Activated naive CD4-positive, alpha-beta T cell treated with anti-CD3 and anti-CD28 coated beads, Interleukin-2, amount 50 U/mL, for 72 hours (primary cell): ENCODE measurements at places on chromosomes 6 and 20. TPM values are rescaled to one million over a fixed set of nuclear protein-coding genes. Genes with fewer than 3 reads are reported as not detected.

The SOX4 gene
- 4.2 TPM for total RNA-seq

The KCNQ5 gene
- total RNA-seq: 7.3 TPM

The ERVFRD-1 gene
- not detected for total RNA-seq

The HTR1B gene
- not detected for total RNA-seq

The RIMS4 gene
- 0.18 TPM for total RNA-seq

GRCh38 chr20:54650052-54650719 is 174.8 kb downstream of the DOK5 start:
- DNase-seq: no peak

- DNase-seq: no peak
Observed at GRCh38 chr6:116152620-116153019, 26.7 kb upstream of the COL10A1 start.

DNA sequence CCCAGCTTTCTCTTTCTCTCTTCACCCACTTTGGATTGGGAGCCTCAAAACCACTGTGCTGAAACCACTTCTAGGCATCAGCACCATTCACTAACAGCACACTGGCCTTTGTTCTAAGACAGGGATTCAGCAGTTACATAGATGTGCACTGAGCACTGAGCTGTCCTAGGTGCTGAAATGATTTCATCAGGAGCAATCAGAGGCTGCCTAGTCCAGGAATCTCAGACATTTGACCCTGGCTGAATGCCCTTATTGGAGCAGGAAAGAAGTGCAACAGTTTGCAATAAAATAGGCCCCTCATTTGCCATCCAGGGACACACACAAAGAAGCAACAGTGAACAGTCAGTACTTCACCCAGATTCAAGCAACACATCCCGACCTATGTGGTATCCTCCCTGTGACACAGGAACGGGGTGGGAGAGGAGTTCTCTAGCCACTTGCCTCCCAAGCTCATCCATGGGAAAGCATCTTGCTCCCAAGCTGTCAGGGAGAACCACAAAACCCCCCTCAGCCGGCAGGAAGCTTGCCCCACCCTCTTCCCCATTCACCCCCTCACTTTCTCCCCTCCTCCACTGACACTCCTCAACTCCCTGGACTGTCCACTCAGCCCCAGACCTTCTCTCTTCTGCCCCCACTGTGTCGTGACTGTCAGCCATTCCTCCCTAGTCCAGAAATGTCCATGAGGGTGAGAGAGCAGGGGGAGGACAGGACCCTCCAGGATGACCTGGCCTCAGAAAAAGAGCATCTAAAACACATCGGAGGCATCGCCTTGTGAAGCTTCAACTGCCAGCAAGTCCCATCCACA is 304.4 kb downstream of the PREX1 start:
- DNase-seq: no peak

- DNase-seq: no peak
Observed at GRCh38 chr6:89834884-89835792, 5.5 kb downstream of the CASP8AP2 start.

- DNase-seq: no peak
Observed at GRCh38 chr6:43702534-43703440, 15.2 kb upstream of the MRPS18A start.

GRCh38 chr6:52507557-52508260 is 69.2 kb downstream of the TRAM2 start:
- DNase-seq: no peak

- DNase-seq: peak; percentile 22
Observed at GRCh38 chr6:84773431-84774156, 9.2 kb upstream of the TBX18 start.

GRCh38 chr20:31593221-31594001 is 11.7 kb upstream of the ID1 start:
- DNase-seq: no peak

DNA sequence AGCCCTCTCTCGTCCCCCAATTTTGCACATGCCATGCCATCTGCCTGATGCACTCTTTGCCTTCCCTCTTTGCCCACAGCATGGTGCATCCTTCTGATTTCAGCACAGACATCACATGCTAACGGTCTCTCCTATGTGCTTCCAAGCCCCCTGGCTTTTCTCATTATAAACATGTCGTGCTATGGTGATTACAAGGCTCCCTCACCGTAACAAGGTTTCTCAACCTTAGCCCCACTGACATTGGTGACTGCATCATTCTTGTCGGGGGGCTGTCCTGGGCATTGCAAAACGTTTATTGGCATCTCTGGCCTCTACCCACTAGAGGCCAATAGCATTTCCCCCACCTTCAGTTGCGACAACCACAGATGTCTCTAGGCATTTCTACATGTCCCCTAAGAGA is 187.2 kb downstream of the TFAP2C start:
- no peak for DNase-seq
